ENCODE measurements at places on chromosomes 4 and X.

- no peak for DNase-seq
These were observed 52.8 kb upstream of the CCDC149 start for GRCh38 chr4:24965627-24966026.

DNA sequence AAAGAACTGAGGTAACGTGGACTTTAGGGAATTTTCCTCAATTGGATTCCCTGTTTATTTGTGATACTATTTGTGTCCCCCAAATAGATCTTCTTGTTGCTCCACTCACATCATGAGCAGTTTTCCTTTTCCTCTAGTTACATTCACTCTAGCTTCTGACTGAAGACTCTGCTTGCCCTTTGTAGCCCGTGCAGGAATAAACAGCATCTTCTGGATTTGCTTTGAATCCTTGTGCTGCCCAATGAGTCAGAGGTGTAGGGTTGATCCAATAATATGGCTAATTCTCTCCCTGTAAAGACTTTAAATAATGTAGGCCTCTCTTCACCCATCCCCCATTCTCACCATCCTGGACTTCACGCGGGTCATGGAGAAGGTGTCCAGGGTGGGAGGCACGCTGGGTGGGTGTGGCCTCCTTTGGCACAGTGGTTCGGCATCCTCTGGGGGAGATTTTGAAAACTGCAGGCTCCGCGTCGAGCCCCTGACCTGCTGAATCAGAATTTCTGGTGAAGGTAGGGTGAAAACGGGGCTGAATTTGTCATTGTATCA, 9.0 kb downstream of the HAND2 start:
- DNase-seq = no peak

GRCh38 chr4:103012060-103012459, 7.4 kb downstream of the SLC9B1 start:
- DNase-seq = no peak

- DNase-seq = no peak
These were observed 15.0 kb downstream of the SORBS2 start for GRCh38 chr4:185797018-185797417.

DNA sequence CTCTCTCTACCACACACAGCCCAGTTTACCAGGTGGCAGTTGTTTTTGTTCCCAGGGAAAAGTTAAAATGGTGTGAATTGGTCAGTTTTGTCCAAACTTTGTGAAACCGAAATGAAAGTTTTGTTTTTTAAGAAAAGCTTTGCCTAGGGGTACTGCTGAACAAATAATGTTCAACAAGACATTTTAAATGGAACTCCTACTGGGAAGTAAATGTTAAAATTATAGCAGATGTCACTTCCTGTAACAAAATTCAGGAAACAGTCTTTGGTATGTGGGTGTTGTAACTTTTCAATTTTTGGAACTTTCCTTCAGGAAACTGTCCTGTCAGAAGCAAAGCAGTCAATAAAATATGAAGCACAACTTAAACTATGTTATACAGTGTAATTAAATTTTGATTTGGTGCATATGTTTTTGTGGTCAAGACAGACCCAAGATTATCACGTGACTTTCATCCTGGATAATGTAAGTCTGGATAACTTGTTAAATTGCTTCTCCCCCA, 79.5 kb downstream of the AFF1 start:
- DNase-seq = peak; percentile 75

DNA sequence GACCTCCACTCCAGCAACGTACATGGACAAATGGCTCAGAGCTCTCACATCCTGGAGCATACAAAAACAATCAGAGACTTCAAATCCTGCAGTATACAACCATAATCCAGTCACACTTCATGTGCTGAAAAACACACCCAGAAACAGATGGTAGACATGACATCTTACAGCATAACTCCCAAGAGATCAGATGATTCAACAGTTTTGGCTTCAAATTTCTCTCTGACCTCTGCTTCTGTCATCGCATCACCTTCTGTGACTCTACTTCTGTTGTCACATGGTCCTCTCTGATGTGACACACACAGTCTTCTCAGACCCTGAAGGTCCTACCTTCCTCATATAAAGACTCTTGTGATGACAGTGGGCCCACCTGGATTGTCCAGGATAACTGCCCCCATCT, 18.5 kb downstream of the SUV39H1 start:
- no peak for DNase-seq

DNA sequence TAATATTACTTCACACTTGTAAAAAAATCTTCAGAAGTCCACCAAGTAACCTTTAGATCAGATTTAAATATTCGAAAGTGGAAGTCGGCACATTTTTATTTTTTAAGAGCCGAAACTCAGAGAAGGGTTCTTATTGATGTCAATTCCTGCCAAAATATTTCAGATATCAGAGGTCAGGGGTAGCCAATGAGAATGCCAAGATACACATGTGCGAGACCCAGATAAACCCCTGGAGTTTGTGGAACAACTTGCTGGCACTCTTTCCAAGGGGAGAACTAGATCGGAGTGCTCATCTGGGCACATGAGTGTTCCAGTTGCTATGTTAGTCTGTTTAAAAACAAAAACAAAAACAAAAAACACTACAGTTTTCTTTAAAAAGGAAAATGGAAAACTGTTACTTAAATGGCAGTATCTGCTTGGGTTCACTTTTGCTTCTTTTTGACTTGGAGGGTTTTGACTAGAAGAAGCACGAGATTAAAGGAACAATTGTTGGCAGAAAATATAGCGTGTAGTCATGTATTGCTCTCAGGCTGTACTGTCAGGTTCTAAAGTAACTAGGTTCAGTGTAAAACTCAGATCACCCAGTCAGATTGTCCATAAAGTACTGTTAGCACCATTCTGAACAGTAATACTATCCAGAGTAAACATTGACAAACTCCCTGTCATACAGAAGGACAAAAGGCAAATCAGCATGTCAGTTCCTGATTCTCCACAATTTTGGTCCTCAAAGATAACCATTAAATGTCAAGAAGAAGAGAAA, 188.0 kb upstream of the PACRGL start:
- no peak for DNase-seq

GRCh38 chrX:12843668-12844279, 23.1 kb upstream of the TLR7 start:
- peak; percentile 7 for DNase-seq

DNA sequence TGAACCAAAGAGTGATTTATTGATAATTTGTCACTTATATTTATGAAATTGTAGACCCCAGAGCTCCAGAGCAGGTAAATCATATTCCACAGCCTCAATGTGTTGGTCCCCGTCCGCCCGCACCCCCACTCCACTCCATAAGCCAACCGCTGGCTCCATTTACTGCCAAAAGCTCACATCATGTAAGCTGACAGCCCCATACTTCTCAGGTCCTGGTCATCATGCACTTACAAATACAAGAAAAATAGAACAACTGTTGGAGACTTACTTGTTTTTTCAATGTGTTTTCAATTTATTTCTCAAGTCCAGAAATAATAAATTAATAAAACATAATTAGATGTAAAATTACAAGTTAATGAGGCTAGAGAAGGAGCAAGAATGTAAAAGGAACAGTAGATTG, 235.7 kb upstream of the HAND2 start:
- DNase-seq = no peak

GRCh38 chr4:128718768-128719167, 90.7 kb upstream of the JADE1 start:
- no peak for DNase-seq

- no peak for DNase-seq
These were observed 70.4 kb downstream of the BEX3 start for GRCh38 chrX:103446665-103447302.

- no peak for DNase-seq
These were observed 60.0 kb downstream of the SYNPO2 start for GRCh38 chr4:118948545-118949144.

DNA sequence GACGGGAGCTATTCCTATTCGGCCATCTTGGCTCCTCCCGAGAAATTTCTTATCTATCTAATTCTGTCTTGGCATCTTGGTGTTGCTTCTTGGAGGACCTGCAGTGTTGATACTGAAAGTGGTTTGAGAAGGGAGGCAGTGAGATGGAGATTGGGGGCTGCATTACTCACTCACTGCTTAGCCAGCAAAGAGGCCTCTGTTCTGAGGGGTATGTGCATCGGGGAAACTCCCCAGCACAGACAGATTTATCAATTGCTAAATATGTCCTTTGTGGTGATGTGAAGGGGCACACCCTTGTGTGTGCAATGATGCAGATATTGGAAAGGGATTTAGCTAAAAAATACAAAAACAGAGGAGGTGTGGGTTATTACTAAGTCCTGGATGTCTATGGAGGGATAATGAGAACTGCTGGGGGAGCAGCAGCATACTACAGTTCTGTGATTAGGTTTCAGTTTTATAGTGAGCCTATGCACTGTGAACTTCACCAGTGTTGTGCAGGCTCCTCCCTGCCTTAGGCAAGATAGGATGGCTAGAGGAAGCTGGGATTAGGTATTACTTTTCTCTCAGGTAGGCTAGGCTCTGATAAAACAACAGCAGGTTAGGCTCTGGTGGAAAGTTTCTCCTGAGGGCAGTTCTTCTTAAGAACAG, 279.0 kb downstream of the HS3ST1 start:
- DNase-seq = no peak

DNA sequence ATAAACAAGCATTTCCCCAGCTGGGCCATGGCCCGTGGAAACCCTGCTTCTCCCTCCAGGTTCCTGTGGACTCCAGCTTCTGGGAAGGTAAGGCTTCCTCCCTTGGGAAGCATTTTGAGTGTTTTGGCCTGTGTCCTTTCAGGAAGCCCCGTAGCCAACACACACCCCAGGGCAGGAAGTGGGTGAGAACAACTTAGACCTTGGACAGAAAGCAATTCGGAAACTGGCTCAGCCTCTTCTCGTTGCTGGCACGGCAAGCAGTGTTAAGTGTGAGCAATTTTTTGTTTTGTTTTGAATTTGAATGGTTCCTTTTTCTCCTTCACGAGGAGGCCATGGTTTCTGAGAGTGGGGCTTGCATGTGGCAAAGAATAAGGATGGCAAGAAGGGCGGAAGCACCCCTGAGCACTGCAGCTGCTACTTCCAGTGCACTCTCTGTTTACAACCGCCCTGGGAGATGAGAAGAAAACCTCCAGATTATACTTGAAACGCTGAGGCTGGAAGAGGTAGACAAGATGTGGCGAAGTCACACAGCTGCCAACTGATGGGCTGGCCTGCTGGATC, 14.1 kb upstream of the CYTL1 start:
- DNase-seq = peak; percentile 41

- no peak for DNase-seq
These were observed 224.7 kb upstream of the DCAF8L1 start for GRCh38 chrX:28205905-28206304.

DNA sequence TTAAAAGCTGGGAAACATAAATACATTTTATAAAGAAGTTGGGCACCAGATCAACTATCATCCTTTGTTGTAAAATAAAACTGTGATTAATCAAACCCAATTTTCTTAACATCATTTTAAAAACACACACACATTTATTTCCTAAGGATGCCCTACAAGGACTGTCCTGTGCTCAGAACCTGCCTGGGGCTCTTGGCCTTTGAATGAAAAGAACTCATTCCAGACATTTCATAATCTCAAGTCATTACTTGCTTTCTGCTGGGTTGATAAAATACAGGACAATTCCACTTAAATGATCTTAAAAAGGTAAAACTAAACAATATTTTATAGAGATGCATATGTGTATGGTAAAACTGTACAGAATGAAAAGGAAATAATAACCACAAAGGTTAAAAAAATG, 2.8 kb downstream of the SH3D19 start:
- DNase-seq = no peak

- no peak for DNase-seq
These were observed 2.0 kb downstream of the ARX start for GRCh38 chrX:25013632-25014365.

DNA sequence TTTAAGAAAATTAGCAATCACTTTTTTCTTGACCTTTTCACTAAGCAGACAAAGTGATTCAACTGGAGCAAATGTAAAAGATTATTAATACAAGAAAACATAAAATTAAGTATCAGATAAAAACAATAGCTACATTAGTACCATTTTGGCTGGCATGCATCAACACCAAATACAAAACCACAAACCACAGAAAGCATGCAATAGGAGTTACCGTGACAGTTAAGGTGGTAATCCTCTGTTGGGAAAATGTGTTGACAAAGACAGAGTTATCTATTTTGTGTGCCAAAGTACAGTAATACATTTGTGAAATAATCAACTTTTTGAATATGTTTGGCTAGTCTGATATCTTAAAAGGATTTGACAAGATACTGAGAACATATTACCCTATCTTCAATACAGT, 89.8 kb upstream of the ETNPPL start:
- DNase-seq = no peak

GRCh38 chr4:100391086-100391485, 126.7 kb downstream of the EMCN start:
- no peak for DNase-seq

DNA sequence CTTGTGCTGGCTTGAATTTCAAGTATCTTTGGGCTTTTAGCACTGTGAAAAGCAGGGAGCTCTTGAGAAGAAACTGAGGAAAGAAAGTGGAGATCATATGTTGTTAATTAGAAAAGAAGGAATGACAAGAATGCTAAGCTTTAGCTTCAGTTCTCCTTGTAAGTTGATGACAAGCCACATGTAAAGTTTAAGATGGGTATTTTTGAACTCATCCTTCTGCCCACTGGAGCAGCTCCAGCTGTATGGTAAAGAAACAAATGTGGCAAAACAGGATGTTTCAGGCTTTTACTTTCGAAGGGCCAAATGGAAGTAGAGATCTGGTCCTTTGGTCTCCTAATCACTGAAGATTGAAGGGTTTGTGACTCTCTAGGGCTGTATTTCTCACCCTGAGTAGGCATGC, 137.8 kb downstream of the GUCY2F start:
- no peak for DNase-seq

DNA sequence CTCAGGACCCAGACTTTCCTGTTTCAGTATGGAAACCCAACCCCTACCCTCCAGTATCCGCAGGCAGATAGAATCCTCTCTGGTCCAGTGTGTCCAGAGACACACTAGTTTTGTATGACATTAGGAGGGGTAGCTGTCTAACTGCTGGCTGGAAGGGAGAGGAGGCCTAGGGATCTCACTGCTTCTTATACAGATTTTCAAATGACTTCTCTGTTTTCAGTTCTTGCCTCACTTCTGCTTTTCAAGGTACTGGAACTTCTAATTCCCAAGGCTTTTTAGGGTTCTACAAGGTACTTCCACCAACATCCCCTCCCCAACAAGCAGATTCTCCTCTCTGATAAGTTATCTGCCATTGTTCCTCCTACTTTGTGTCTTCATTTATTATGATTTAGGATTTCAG, 6.1 kb downstream of the SGCB start:
- DNase-seq = peak; percentile 24

Measured in suppressor macrophage treated with lipopolysaccharide for 1 hour (primary cell).